Lower lobe of right lung (tissue), 2 donors: ENCODE measurements at places on chromosomes 2 and 18. TPM values are rescaled to one million over a fixed set of nuclear protein-coding genes. Genes with fewer than 3 reads are reported as not detected.

Gene DTNA
- total RNA-seq: 21.0 TPM

Gene KRTCAP3
- total RNA-seq: 18.8 TPM

Gene IFIH1
- 44.1 TPM for total RNA-seq

Gene EGR4
- total RNA-seq: not detected

DNA sequence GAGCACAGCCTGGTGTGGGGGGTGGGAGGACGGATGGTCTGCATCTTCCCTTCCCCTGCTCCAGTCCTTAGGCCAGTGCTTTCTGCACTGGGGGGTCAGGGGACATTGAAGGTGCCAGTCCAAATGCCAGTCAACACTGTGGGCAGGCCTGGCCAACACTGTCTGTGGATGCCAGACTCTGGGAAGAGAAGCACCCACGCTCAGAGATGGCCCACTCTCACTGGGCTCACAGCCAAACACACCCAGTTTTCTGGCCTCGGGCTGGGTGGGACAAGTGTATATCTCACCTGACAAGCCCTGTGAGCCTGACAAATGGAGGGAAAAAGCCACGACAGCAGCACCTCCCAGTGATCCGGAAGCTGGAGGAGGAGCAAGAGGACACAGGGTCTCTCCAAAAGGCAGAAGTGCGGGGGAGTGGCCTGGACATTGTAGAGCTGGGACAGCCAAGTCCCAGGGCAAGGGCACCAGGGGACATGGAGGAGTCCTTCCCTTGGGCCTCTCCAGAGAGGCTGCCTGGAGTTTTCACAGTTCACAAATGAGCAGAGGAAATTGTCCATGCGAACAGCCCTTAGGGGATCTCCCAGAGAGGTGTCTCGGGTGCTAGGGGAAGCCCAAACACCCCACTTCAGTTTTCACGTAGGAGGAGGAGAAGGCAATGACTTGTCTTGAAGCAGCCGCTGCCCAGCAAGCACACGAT is 79.3 kb downstream of the SDC1 start:
- H3K4me3 ChIP-seq: no peak overlapping the region
- H3K27me3 ChIP-seq: no peaks in the 10 kb centered on the region
- no peaks in the 10 kb centered on the region for H3K36me3 ChIP-seq
- no peak for DNase-seq
- H3K27ac ChIP-seq: no peak overlapping the region
- H3K4me1 ChIP-seq: peaks cover 12% of the 10 kb centered on the region

DNA sequence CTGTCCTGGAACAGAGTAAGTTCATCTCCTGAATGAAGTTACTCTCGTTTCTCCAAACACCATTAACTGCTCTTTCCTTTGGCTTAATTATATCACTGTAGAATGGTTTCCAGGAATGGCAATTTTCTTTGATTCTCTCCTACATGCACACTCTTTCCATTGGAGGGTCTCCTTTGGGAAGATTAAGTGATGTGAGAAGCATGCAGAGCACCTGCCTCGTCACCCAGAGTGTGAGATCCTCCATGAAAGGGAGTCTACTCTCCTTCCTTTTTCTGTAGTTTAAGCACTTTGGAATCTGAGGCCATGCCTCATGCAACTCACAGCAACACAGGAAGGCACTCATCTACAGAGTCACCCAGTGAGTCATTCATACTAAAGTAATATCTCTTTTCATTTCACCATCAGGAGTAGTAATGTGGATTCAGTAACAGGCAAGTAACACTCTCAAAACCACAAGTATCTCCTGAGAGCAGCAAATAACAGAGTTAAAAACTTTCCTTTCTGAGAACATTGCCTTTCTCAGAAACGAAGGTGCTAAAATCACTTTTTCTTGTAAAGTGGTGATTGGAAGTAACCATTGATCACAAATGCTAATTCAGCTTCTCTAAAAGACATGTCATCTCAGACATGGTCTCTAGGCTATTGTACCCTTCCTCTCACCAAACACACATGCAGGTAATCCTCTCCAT is 52.8 kb upstream of the IL1RL1 start:
- H3K36me3 ChIP-seq: no peaks in the 10 kb centered on the region
- no peaks in the 10 kb centered on the region for H3K27me3 ChIP-seq
- no peak overlapping the region for H3K27ac ChIP-seq
- H3K4me3 ChIP-seq: no peak overlapping the region
